H9 (cell line): ENCODE measurements at places on chromosomes 1 and 21. TPM values are rescaled to one million over a fixed set of nuclear protein-coding genes. Genes with fewer than 3 reads are reported as not detected.

The DNAJC6 gene
- 2.2 TPM in 2 replicates for total RNA-seq

The RAP1GAP gene
- total RNA-seq = 6.4 and 7.9 TPM in 2 replicates

The ITLN1 gene
- not detected in 2 replicates for total RNA-seq

The IGSF5 gene
- total RNA-seq = 1.9 and 2.1 TPM in 2 replicates

The C1QTNF12 gene
- total RNA-seq = 4.4 and 4.7 TPM in 2 replicates

The SLC44A3 gene
- 4.8 and 5.5 TPM in 2 replicates for total RNA-seq

The LCE1B gene
- not detected in 2 replicates for total RNA-seq

The SLC30A2 gene
- total RNA-seq = 0.35 TPM in 2 replicates

The SPATC1L gene
- 32.8 and 36.0 TPM in 2 replicates for total RNA-seq

The LRRC71 gene
- total RNA-seq = not detected in 2 replicates

The SPRR4 gene
- total RNA-seq = not detected in 2 replicates

The OLIG2 gene
- total RNA-seq = 1.4 and 2.0 TPM in 2 replicates

The BSND gene
- 0.17 and 0.35 TPM in 2 replicates for total RNA-seq

The MIXL1 gene
- total RNA-seq = 4.7 and 4.9 TPM in 2 replicates

The CLCNKA gene
- 0.37 and 0.98 TPM in 2 replicates for total RNA-seq

The EXOC8 gene
- 10.5 and 10.8 TPM in 2 replicates for total RNA-seq

The ANGPTL3 gene
- not detected in 2 replicates for total RNA-seq

The SPRR1A gene
- total RNA-seq = not detected in 2 replicates

The ATP1A4 gene
- total RNA-seq = 0.20 and 0.44 TPM in 2 replicates

The KCNN3 gene
- total RNA-seq = 0.83 TPM in 2 replicates

The TAL1 gene
- 0.04 TPM in 1 of 2 replicates, not detected in the other for total RNA-seq

The FAF1 gene
- 58.5 and 60.8 TPM in 2 replicates for total RNA-seq

The ITGB2 gene
- total RNA-seq = 0.61 and 1.1 TPM in 2 replicates

The WNT4 gene
- 0.72 and 1.4 TPM in 2 replicates for total RNA-seq
